A172 (cell line): ENCODE measurements at places on chromosomes 2 and 18. TPM values are rescaled to one million over a fixed set of nuclear protein-coding genes. Genes with fewer than 3 reads are reported as not detected.

Gene ALPG
- 0.12 TPM in 1 of 2 replicates, not detected in the other for total RNA-seq

Gene SCN7A
- total RNA-seq: 0.02 TPM in 1 of 2 replicates, not detected in the other

Gene RFTN2
- total RNA-seq: 0.12 TPM in 1 of 2 replicates, not detected in the other

Gene UGT1A10
- total RNA-seq: not detected in 2 replicates

Gene DYNAP
- not detected in 2 replicates for total RNA-seq

Gene CDH7
- not detected in 2 replicates for total RNA-seq

DNA sequence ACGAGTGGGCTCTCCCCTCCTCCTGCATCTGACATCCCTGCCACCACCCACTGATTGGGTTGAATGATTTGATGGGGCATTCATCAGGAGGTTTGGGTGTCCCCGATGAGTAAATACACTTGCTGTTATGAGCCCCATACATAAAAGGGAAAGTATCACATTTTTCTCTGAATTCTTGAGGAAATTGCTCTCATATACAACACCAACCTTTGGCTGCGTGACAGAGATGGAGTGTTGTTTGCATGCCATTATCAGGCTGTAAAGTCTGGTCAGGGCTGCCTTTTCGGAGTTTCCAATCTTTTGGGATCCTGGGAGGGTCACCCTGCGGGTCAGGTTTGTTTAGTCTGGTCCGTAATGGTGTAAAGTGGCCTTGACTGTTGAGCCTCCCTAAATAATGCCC is 227.9 kb upstream of the SPRED2 start:
- DNase-seq: peak; percentile 61

DNA sequence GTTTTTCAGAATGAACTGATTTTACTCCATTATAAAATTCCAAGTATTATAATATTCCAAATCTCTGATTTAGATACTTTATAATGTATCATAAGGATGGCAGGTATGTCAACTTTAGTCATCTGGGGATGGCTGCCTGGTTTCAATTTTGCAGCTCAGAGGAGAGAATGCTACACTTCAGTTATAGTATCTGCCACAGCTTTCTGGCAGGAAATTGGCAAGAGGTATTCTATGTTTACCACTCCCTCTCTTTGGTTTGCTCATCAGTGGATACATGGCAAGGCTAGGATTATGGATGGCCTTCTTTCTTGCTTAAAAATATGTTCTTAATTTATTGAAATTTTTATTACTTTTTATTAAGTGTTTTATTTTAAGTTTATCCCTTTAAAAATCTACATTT is 67.0 kb upstream of the TNFRSF11A start:
- no peak for DNase-seq

DNA sequence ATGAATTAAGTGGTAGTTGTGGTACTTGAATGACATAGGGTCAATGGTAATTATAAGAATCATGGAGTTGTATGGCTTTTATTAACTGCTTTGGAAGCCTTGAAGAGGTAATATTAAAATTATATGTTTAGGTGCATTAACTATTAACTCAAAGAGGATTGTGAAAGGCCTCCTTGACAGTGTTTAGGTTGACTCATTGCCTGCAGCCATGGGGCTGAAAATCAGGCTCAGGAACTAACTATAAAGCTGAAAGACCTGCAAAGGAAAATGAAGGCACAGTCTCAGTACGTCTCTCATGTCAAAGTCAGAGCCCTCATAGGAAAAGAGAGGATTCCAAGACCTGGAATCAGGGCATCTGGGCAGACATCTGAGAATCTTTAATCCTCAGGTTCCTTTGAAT is 31.0 kb downstream of the CACNB4 start:
- DNase-seq: no peak

GRCh38 chr2:174492963-174493431 is 6.2 kb upstream of the GPR155 start:
- DNase-seq: no peak

DNA sequence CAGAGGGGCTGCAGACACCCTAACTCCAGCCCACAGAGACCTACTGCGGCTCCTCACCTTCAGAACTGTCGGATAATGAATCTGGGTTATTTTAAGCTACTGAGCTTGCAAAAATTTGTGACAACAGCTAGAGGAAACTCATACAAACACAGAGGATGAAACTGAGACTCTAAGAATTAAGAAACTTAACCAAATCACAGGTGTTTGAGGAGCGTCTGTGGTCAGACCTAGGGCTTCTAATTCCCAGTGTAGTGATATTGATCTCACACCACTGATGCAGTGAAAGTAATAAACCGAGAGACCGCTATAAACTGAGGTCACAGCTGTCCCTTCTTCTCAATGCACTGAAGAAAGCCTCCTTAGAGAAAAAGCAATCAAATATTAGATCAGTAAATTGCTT is 110.1 kb downstream of the RGPD3 start:
- DNase-seq: no peak

DNA sequence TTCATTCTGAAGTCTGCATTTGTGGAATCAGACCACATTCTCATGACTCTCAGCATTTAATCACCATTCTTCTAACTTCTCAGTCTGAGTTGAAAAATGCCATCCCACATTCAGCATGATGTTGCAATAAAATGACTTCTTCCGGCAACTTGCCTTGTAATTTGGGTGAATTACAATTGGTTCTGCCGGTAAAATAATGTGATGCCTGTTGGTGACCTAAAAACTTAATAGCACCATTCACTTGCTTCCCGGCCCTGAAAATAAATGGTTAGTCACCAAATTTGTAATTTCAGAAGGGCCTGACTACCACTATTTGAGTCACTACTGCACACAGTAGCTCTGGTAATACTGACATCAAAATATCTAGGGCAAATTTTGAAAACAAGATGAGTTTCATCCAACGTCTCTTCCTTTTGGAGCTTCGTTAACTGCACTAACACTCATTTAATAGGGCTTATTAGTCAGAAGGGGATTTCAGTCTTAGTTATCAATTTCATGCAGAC is 637.1 kb upstream of the CHAC2 start:
- DNase-seq: peak; percentile 66

GRCh38 chr2:205527801-205528200 is 154.5 kb upstream of the NRP2 start:
- DNase-seq: peak; percentile 15

DNA sequence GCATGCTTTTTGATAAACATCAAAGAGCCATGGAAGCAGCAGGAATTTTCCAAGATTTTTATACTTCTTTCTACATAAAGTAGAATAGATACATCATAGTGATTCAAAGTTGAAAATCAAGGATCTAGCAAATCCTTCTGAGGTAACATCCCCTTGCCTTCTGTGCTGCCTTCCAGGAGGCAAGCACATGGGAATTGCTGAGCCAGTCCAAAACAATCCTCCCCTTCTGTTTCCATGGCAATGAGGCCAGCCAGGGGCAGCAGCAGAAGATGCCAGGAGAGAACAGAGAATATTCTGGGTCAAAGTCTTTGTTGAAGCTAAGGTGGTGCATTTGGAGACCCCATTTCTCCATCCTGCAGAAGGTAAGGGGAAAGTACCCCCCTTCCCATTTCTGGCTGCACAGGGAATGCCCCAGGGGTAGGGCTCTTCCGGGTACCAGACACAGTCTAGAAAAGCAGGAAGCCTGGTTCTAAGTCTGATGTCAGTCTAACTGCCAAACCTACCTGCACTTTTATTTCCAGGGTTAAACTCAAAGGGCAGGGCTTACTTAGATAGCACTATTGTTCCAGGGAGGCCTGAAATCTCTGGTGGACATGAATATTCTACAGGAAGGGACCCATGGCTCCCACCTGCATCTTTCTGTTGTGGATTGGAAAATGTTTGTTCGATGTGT is 22.1 kb downstream of the CENPA start:
- no peak for DNase-seq

DNA sequence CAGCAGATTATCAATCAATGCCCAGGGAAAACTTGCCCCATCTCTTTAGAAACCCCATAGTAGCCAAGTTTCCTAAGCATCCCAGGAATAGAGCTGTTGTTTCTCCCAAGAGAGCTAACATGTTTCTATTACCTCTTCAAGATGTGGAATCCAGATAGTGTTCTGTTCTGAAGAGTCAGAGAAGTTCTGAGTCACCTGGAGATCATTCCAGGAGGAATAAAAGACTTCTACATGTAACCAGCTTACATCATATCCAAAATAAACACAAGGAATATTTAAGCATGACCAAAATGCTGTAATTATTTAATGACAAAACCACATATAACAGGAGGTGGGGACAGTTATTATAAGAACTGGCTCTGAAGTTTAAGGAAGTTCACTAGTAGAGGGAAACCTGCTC is 51.0 kb upstream of the GORASP2 start:
- DNase-seq: peak; percentile 9

GRCh38 chr2:230866756-230867523 is 2.2 kb downstream of the ITM2C start:
- DNase-seq: no peak

DNA sequence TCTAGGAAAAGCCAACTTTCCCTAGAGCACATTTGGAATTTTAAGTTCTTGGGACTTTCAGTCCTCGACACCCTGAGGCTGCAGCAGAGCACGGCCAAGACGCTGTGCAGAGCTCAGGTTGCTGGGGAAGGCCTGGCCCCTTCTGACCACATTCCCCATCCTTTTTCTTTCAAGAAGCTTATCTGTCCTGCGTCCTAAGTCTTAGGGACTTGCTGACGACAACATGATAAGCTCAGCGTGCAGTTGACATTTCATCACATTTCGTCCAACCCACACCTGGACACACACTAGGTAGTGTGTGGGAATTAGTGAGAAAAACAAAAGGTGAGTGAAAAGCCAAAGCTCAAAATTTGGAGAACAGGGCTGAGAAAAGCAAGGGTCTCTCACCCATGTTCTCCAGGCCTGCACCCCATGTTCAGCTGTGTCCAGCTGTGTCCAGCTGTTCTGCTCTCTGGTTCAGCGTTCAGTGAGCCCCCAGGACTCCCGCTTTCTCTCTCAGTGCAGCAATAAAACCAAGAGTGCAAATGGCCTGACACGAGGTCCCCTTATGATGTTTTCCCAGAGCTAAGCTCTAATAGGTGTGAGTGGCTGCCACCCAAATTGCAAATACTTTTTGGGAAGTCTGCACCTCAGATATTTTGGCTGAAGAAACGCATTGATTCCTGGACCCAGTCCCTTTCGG is 101.9 kb downstream of the RGPD3 start:
- no peak for DNase-seq
